ENCODE measurements at places on chromosomes 5 and 9.

DNA sequence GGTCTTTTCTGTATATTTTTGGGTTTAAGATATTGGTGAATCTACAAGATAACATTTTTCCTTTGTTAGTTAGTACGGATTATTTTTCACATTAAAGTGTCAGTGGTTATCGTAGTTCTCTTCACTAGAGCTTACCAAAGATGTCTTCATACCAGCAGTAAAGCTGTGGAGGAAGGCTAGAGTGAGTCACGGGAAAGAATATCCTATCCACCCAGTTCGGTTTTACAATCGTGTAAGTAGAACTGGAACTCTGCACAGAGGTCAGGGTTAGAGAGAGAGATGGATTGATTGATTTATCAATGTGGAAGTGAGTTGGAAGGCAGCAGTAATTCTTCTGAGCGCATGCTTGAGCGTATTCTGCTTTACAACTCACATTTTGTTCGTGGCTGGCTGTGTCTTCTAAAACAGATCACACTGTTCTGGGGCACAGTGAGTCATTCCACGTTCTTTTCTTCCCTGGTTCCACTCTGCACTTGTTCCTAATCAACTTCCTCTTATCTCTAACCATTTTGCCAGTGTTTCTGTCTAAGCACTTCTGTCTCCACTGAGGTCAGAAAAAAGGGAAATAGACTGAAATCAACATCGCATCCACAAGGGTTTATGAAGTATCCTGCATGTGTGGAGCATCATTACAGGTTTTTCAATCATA, 86.5 kb upstream of the ARRDC3 start:
- no peak for DNase-seq

- DNase-seq = no peak
Measured at GRCh38 chr5:76366596-76366995, 36.5 kb upstream of the IQGAP2 start.

- no peak for DNase-seq
Measured at GRCh38 chr9:137369911-137370764, 52.8 kb downstream of the EXD3 start.

- no peak for DNase-seq
Measured at GRCh38 chr5:136062366-136063274, 33.8 kb downstream of the TGFBI start.

DNA sequence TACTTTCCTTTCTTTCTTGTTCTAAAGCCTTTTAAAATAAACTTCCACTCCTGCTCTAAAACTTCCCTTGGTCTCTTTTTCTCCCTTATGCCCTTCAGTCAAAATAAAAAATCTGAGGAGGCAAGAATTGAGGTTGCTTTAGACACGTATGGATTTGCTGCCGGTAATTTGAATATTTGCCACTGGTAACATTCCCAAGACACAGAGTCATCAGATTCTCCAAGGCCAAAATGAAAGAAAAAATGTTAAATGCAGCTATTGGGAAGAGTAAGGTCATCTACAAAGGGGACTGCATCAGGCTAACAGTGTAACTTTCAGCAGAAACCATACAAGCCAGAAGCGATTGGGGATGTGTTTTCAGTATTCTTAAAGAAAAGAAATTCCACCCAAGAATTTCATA, 311.1 kb downstream of the CDH18 start:
- DNase-seq = peak; percentile 52

GRCh38 chr9:83956086-83956435, 24.0 kb downstream of the HNRNPK start:
- no peak for DNase-seq

- DNase-seq = no peak
Measured at GRCh38 chr9:127878001-127878651, 651 bp upstream of the AK1 start.

DNA sequence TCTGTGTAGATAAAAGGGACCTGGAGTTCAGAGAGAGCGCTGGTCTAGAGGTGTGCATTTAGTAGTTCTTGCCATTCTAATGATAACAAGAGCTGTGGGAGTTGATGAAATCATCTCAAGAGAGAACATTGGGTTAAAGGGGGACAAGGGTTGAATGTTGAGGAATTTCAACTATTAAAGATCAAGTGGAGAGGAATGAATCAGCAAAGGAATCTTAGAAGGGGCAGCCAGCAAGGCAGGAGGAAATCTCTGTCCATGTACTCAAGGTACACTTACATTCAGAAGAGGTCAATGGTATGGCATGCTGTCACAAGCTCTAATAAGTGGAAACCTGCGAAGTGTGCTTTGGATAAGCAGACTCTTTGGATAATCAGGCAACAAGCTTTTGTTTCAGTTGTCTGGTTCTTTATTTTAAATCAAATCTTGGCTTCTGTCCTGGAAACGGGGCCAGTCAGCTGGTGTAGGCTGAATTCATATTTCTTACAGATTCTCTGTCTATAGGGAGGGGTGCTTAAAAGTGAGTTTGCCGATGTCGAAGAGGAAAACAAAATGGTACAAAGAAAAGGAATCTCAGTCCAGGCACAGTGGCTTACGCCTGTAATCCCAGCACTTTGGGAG, 320.5 kb upstream of the CD180 start:
- DNase-seq = no peak

DNA sequence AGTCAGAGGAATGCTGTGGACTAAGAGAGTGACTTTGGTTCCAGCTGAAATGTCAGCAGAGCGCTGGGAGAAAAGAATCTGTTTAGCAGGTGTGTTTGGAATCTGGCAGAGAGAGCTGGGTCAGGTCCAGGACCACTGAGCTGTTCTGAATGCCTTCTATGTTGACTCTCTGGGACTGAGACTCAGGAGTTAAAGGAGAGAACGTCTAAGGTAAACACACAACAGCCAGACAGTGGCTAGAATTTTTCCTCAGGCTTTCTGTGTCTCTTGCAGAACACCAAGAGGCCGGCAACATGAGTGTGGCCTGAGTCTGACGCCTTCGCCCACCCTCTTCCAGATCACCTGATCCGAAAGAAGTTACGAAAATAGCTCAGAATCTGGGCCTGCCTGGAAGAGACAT, 107.2 kb upstream of the ZNF462 start:
- no peak for DNase-seq

DNA sequence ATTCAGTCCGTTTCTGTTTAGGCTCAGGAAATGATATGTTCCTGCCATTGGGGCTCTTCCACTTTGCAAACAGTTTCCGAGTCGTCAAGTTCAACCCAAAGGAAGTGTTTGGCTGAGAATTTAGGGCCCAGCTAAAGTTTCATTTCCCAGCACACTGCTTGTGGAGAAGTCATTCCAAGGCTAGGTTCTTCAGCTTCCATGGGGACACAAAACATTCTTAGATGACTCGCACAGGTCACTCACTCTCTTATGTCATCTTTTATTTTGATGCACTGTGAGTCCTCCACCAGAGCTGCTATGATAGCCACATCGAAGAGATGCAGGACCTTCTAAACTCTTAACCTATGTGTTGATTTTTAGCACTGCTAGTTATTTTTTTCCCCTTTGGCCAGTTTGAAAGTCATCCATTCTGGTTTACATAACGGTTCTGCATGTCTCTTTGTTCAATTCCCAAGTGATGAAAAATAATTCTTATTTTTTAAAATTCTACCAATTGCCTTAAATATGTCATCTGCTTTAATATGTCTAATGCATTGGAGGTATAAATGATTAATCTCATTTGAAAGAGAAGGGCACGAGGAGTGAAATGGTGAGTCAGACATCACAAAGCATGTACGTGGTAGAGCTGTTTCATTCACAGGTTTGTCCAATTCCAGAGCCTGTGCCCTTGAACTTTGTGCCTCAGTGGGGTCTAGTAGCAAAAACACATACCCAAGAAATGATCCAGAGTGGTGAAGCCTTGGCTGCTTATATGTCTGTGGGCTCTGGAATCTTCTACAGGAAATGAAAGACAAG, 84.3 kb downstream of the ZNF462 start:
- DNase-seq = no peak

GRCh38 chr9:96599298-96599697, 20.3 kb downstream of the CDC14B start:
- no peak for DNase-seq

DNA sequence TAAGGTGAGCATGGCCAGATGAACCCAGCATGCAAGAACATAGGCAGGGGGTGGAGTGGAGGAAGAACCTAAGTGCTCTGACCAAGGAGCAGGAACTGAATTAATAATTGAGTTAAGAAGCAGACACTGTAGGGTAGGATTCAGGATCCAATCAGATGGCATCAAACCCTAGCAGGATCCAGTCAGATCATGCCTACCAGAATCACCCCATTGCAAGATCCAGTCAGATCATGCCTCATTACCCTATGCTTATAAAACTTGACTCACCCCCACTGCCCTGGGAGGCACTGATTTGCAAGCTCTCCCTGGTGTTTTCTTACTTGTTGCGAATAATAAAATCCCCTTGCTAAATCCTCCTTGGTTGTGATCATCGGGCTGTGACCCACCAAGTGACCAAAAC, 19.7 kb downstream of the TUSC1 start:
- DNase-seq = no peak
